ENCODE measurements at places on chromosomes 2 and 18.

DNA sequence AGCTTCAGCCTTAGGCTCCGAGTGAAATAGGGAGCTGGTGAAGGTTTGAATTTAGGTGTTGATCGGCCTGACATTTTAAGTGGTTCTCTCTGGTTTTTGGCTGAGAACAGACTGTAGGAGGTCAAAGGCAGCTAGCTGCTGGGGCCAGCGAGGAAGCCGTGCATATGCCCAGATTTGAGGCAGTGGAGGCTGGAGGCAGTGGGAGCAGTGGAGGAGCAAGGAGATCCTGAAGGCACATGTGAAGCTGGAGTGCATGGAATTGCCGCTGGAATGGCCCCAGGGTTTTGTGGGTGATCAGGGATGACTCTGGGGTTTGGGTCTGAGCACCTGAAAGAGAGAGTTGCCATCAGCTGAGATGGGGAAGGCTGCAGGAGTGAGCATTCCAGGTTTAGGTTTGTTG is 25.1 kb downstream of the STEAP3 start:
- no peak for DNase-seq

GRCh38 chr2:38398739-38399138 is 21.7 kb upstream of the ATL2 start:
- no peak for DNase-seq

- DNase-seq: no peak
Measured at GRCh38 chr2:160878618-160879017, 281.6 kb upstream of the TANK start.

DNA sequence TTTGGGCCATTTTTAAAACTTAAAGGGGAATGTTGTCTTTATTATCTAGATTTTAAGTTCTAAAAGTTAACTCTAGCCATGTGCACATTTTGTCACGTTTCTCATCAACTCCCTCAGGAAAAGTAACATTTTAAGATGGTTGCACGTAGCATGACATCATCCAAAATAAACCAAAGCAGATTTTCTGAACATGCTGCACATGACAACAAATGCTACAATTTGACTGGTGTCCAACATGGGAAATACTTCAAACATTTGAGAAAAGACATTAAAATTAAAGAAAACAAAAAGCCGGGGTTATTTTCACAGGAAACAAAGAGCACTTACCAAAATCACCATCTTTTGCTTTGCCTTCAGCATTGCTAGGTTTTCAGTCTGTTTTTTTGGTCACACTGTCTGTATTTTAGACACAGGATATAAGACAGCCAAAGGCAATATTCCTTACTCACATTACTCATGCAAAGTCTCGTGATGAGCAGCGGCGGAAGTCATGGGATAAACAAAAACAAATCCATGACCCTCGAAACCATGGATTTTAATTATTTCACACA is 51.3 kb upstream of the RND3 start:
- no peak for DNase-seq

DNA sequence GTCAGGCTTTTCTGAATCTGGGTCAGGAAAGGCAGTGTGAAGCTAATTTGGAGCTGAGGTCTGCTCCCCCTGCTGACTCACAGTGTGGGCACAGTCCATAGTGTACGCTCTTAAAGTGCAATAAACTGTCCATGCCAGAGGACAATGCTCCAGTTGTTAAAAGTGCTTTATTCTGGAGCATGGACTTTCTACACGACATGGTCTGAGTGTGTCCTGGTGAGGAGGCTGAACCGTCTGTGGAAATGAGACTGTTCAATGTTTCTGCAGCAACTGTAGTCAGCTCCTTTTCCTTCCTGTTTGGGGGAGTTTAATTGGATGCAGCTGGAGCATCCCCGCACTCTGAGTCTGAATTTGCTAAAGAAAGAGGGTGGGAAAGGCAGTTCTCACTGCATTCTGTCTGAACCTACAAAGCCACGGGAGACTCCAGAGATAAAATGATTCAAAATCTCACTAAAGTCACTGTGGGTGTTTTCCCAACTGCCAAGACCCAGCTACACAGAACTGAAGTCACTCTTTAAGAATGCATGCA is 110.2 kb upstream of the TRIB2 start:
- no peak for DNase-seq

GRCh38 chr18:10946058-10946457 is 203.3 kb downstream of the PIEZO2 start:
- DNase-seq: no peak

Measured in activated CD8-positive, alpha-beta memory T cell treated with anti-CD3 and anti-CD28 coated beads for 24 hours (primary cell).